ENCODE measurements at places on chromosomes 1 and 21.

DNA sequence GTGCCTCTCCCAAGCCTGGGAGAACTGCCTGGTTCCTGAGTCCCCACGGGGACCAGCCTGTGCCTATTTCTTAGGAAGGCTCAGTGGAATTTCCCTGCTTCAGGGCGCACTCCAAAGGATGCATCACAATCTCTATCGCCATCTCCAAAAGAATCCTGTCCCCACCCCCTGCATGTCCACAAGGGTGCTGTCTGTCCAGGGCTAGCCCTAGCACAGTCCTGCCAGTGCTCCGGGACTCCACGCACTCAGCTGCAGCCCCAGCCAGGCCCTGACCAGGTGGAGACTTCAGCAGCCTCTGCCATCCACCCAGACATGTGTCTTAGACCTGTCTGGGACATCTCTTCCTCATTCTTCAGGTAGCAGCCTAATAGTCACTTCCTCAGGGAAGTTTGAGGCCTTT is 199.7 kb downstream of the GRIK3 start:
- no peak for DNase-seq

DNA sequence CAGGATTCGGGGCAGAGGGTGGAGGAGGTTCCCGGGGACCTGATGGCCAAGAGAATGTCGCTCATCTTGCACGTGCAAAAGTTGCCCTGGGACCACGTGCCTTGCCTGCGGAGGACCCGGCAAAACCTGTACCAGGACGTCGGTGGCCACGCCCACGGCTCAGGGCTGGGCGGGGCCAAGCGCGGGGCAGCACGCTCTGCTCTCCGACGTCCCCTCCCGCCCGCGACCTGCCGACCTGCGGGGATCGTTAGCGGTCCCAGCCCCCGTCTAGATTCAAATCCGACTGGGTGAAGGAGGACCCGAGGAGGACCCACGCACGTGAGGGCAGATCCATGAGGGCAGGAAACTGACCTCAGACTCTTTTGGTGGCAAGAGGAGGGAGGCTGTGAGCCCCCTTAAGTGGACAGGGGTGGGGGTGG is at the start of gene C1orf167:
Gene C1orf167, plus strand, starts transcription at position 206 of the 419 bp plus-strand sequence. CDS start 2,208 bp downstream, outside the sequence.
- no peak for DNase-seq

DNA sequence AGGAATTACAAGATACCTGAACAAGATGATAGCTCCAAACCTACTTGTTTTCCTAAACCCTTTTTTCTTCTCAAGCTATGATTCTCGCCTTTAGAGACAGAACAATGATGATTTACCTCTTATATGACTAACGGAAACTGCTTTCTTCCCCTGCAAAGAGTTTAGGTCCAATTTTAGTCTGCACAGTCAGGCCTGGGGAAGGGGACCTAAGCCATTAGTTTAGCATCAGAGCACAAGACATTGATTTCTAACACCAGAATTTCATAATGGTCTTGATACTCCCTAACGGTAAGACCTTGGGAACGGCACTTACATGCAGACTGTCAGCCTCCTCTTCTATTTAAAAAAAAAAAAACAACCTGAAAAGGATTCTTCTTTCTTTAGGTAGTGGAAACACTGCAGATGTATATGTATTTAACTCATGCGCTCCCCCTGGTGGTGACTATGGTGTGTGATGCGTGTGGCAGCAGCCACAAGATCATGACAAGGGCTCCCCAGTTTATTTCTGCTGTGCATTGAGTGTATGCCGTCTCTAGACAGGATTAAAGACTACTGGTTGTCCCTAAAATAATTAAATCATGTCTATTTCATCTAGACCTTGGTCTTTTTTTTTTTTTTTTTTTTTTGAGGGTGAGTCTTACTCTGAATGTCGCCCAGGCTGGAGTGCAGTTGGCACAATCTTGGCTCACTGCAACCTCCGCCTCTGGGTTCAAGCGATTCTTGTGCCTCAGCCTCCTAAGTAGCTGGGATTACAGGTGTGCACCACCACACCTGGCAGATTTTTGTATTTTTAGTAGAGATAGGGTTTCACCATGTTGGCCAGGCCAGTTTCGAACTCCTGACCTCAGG is 37.3 kb upstream of the TMEM222 start:
- DNase-seq, result peak; percentile 52

DNA sequence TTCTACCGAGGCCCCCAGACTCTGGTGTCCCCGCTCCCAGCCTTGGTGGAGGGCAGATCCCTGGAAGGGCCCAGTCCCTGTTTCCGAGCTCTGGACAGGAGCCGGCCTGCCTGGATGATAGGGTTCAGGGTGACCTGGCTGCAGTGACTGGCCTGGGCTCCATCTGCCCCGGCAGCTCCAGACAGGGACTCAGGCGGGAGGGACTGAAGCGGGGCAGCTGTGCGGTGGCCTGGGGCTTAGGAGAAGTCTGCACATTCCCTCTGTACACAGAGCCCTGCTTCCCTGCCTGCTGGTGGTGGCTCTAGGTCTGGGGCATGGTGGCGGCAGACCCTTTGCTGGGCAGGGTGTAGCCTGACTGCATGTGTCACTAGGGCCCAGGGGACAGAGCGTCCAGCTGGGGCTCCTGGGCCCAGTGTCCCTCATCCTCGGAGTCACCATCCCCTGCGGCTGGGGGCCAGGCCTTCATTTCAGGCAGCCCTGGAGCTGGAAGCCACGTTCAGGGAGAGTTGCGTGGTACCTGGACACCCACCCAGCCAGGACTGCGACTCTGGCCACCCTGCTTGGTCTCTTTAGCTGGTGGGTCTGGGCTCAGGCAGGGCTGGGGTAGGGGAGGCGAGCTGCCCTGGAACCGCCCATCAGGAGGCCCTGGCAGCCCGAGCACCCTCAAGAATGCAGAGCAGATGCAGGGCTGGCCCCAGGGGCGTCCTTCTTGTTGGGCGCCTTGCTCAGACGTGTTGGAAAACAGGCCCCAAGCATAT is 9.6 kb downstream of the ARHGEF16 start:
- DNase-seq, result no peak

- no peak for DNase-seq
Observed at GRCh38 chr1:196091397-196092135, 516.7 kb downstream of the KCNT2 start.

- DNase-seq, result no peak
Observed at GRCh38 chr1:19621274-19621950, 22.7 kb upstream of the NBL1 start.

GRCh38 chr1:100926240-100926639 is 30.4 kb downstream of the SLC30A7 start:
- no peak for DNase-seq

DNA sequence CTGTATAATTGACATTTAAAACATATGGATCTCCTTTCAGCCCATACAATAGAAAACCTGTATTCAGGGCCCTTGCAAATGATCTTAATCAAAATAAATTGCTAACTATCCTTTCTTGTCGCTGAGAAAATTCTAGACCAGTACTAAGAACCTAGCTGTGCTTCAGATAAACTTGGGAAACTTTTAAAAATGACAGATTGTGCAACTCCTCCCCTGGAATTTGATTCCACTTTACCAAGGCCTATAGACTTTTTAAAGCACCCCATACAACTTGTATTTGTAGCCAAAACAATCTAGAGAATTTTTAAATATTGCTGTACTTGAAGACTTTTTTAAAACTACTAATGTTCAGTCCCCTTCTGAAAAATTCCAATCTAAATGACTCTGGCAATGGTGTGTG is 51.6 kb downstream of the ZNF644 start:
- no peak for DNase-seq

DNA sequence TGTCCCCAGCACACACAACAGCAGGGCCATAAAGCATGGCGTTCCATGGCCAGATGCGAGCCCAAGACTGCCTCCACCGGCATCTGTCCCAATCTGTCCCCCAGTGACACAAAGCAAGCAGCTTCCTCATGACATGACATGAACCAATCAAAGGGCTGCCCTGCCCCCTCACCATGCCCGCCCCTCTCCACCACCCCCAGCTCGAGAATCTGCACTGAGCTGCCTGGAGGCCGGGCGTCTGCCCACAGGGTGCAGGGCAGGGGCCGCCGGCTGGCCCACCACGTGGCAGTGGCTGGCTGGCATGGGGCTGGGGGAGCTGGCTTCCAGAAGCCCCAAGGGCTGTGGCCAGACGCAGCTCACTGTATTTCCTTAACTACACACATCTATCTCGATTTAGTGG is 27.8 kb downstream of the WNT9A start:
- DNase-seq, result no peak

GRCh38 chr1:15155888-15156741 is 2.6 kb downstream of the TMEM51 start:
- no peak for DNase-seq

- DNase-seq, result peak; percentile 31
Observed at GRCh38 chr1:208132287-208132882, 111.8 kb downstream of the PLXNA2 start.

DNA sequence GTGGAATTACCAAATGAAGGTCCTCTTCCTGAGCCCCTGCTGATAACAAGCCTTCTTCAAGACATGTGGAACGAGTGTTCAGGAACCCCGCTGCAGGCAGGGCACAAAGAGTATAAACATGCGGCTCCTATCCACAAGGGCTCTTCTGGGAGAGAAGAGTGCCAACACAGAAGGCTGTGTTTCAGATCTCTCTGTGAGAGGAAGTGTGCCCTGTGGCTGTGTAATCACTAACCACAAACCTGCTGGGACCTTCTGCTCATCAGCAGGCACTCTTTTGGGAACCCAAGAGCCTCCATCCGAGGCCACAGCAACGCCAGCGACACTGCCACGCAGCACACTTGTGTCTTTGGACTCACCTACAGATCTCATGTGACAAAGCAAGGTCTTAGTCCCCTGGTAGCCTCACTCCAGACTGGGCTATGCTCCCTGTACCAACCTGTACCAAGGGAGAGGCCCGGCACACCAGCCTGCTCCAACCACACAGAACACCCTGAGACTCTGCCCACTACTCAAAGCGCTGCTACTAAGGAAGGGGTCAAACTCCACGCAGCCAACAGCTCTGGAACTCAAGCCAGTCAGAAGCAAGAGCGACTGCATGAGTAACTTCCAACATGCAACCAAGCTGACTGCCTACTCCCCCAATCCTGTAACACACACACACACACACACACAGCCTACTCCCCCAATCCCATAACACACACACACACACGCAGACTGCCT is 7.8 kb downstream of the PTTG1IP start:
- DNase-seq, result no peak

DNA sequence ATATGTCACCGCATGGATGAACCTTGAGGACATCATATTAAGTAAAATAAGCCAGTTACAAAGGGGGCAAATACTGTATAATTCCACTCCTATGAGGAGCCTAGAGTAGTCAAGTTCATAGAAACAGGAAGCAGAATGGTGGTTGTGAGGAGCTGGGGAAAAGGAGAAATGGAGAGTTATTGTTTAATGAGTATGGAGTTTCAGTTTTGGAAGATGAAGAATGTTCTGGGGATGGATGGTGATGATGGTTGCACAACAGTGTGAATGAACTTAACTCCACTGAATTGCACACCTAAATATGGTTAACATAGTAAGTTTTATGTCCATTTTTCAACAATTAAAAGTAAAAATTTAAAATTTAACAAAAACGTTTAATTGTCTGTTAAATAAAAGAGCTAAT is 220.9 kb upstream of the JUN start:
- no peak for DNase-seq

DNA sequence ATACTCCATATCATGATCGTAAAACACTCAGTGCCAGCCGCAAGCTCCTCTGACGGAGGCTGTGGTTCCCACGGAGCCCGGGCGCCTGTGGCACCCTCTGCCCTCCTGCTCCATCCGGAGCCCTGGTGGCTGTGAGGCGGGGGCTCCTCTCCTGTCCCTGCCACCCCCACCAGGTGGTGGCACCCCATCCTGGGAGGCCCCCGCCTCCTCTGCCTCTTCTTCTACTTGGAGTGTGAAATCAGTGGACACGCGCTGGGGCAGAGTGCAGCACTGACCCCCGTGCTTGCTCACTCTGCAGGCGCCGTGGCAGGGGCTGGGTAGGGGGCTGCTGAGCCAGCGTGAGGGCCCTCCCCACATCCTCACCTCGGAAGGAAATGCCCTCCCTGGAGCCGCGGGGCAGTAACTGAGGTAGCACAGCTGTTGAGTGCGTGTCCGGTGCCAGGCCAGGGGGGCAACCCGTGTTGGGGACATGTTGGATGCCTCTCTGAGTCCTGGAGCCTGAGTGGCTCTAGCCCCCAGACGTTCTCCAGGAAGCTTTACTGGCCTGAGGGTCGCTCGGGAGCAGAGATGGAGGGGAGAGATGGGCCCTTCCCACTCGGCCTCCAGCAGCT is 58.7 kb upstream of the ABCG1 start:
- no peak for DNase-seq

- no peak for DNase-seq
Observed at GRCh38 chr21:36854391-36854790, 112.1 kb downstream of the HLCS start.

- no peak for DNase-seq
Observed at GRCh38 chr1:192786576-192786975, 22.3 kb upstream of the RGS2 start.

DNA sequence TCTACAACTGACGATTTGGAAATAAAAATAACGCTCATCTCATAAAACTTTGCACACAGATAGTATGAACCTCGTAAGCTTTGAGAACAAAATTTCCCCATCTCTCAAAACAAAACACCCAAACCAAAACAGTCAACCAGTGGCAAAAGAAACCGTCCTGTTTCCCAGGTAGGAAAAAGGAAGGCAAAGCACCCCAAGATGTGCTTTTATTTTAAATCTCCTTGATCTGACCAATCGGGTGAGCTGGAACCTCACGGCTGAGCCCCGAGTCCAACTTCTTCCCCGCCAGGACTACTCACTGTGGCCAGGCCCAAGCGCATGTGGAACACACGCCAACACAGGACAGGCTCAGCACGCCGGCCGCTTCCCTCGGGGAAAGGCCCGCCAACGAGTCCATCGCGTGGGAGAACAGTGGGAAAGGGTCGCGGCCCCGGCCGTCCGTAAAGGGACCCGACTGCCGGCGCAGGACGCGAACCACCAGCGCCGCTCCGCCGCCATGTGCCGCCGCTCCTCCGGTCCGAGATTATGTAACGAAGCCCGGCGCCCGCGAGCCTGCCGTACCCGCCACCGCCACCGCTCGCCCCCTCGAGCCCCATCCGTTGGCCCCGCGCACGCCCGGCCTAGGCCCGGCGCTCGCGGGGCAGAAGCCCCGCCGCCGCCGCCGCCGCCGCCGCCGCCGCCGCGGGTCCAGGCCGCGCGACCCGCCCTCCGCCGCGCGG is 759 bp downstream of the AHCTF1 start:
- no peak for DNase-seq

DNA sequence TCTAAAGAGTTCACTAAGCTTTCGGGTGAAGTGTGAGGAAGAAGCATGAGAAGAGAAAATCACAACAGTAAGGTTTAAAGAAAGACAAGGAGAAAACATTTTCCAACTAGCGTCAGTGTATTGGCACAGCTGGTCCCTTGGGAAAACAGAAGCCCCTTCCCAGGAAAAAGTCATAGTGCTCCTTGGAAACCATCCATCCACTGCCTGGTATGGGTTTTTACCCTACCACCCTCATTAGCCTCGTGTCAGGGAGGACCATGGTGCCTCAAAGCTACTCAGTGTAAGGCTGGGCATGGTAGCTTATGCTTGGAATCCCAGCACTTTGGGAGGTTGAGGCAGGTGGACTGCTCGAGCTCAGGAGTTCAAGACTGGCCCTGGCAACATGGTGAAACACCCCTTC is 12.7 kb downstream of the AADACL4 start:
- DNase-seq, result no peak

GRCh38 chr1:201531551-201532425 is 7.1 kb upstream of the NAV1 start:
- no peak for DNase-seq
